ENCODE measurements at places on chromosomes 7 and 10. TPM values are rescaled to one million over a fixed set of nuclear protein-coding genes. Genes with fewer than 3 reads are reported as not detected.

ELOVL3 gene
- not detected for total RNA-seq

TEX47 gene
- total RNA-seq: not detected

EIF3B gene
- total RNA-seq: 153 TPM

GIMAP7 gene
- 108 TPM for total RNA-seq

IL6 gene
- total RNA-seq: 0.39 TPM

DNA sequence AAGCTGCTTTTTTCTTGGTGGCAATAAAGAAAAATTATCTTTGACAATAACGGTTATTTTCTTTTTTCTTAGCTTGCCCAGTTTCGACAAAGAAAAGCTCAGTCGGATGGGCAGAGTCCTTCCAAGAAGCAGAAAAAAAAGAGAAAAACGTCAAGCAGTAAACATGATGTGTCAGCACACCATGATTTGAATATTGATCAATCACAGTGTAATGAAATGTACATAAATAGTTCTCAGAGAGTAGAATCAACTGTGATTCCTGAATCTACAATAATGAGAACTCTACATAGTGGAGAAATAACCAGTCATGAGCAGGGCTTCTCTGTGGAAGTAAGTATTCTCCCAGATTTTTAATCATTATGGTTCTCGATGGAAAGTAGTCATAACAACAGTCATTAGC is 33.0 kb downstream of the AKAP9 start:
- no peak for DNase-seq

DNA sequence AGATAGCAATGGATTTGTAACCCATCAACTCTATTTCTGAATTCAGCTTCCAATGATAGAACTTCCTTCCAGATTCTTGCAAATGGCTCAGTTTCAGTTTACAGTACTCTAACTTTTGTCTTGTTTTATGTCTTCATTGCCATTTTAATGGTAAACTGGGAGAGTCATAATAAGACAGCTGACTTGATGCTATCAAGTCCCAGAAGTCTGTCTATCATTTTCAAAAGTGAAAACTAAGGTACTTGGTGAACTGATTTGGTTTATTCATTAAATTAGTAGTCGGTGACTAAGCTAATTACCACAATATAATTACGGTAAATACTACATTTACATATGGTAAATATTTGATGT is 25.0 kb downstream of the RTKN2 start:
- no peak for DNase-seq

DNA sequence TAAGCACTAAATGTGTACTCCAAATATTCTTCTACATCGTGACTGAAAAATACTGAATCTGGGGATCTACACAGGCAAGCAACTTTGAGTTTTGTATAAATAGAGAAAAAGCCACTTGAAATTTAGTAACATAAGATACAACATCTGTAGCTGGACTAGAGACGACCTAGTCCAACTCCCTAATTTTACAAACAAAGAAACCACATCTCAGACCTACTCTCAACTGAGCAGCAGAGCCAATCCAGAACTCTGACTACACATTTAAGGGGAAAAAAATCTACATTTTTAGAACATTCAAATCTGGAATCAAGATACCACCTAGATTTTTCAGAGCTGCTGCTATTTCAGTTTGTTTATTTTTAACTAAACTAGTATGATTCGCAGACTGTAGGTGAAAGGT is 88.9 kb downstream of the CABCOCO1 start:
- no peak for DNase-seq

DNA sequence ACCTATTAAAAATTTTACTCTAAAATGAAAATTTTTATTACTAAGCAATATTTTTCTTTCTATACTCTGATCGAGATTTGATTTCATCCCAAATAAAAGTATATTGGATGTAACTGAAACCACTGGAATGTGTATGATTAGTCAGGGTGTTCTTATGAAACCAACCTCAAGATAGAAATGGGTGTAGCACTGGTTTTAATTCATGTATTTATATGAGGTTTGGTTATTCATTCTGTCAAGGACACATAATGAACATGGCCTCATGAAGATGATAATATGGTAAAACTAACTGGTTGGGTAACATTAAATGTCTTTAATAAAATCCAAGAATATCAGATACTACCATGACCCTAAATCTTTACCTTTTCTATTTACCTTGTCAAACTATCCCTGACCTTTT is 197.7 kb downstream of the SEMA3A start:
- DNase-seq: no peak
